CD4-positive, alpha-beta T cell treated with Interleukin-17A for 4 hours (primary cell): ENCODE measurements at places on chromosomes 13 and 19.

DNA sequence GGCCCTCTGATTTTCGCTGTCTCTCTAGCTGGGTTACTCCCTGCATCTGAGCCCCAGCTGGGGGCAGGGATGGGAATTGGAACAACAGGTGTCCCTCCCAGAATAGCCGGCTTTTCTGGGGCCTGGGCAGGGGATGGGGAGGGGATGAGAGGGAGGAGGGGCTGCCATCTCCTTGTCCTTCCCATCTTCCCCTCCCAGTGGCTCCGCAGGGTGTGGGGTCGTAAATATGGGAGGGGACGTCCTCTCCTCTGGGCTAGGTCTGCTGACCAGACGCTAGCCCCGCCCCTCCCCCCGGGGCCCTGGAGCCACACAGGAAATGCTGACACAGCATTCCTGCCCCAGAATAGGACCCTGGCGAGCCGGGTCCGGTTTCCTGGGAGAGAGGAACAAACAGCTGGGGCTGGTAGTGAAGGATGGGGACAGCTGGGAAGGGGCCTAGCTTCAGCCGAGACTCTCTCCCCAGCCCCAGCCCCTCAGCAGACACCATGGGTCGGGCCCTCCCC lies 1.1 kb downstream of the RYR1 start:
- DNase-seq: no peak

GRCh38 chr19:6424195-6424938 lies at the start of gene KHSRP:
Gene KHSRP, minus strand, starts transcription at chr19:6424811. Its CDS starts 110 bp downstream, at chr19:6424701.
- peak; percentile 37 for DNase-seq

DNA sequence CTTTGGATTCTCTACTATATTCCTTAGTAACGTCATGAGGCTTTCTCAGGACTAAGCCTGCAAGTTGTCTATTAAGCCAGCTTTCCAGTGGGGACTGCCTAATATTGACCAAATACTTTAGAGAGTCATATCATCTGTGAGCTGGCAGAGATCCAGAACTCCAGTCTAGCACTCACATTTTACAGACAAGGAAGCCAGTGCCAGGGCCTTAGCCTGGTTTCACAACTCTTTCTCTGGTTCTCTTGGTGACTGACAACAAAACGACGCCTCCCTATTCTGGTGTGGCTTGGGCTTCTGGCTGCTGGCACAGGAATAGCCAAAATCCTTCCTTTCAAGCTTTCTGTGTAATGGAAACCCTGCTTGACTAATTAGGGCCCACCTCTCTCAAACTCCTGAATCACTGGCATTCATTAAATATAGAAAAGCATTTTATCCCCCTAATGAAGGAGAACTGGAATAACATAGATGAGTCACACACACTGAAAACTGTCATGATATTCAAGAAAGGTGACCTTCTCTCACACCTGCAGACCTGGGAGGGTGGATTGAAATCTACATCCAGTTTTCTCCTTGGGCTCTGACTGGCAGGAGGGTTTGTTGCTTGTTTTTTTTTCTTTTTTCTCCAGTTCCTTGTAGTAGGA lies 75.2 kb upstream of the UBL3 start:
- no peak for DNase-seq

DNA sequence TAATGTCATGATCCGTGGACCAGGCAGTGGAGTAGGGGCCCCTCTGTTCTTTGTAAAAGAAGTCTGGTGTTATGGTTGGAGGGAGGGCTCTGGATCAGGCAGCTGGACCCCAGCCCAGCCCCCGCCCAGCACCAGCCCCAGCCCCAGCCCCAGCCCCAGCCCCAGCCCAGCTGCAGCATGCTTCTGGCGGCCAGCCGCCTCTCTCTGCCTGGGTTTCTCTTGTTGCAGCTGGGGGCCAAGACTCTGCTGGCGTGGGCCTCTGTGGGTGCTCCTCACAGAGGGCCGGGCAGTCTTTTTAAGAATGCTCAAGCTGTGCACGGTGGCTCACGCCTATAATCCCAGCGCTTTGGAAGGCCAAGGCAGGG lies 17.9 kb downstream of the DOT1L start:
- DNase-seq: no peak

DNA sequence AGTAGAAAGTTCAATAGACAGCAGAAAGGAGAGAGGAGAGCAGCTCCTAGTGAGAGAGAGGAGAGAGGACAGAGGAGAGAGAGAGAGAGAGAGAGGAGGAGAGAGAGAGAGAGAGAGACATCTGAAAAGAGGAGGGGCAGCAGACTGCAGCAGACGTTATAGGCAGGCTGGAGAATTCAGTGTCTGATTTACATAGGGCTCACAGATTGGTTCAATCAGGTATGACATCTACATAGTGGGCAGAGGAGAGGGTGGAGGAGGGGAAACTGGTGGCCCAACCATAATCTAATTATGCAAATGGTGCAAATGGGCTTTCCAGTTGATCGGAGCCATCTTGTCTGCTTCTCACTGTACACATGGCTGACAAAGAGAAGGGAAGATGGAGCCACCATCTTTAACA lies 221.3 kb upstream of the TRPC4 start:
- no peak for DNase-seq

GRCh38 chr13:43132257-43132656 lies 108.9 kb downstream of the DNAJC15 start:
- peak; percentile 5 for DNase-seq

DNA sequence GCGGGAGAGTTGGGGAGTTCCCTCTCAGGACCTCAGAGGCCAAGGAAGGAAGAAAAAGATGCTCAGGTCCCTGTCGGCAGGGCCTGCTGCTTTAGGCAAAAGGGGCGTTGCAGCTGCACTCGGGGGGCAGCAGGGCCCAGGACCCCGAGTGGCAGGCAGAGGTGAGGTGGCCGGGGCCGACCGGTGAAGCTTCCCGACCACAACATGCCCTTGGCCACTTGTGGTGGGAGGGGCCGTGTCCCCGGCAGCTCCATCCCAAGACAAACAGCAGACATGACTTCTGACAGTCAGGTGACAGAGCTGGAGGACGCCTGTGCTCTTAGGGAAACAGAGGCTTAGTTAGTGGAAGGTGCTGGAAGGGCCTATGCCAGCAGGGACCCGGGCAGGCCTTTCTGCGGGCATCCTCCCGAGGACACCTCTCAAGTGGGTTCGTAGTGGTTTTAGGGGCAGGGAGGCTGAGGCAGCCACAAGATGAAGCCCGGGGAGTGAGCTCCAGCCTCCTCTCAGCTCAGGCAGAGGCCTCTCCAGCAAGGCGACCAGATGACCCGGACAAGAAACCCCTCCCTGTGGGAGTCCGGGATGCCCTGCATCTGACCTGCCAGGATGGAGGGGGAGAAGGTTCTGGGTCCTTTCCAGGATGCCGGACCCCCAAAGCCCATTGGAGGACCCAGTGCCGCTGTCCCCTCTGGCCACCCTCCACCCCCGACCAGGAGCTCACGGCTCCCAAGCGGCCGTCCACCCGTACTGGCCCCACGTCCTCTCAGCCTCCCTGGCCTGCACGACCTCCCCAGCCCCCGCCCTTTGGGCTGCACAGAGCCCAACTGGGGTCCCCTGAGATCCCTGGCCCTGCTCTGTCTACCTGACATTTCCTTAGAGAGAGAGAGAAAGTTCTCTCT lies 24.2 kb downstream of the BTBD2 start:
- DNase-seq: no peak

GRCh38 chr13:35957996-35958395 lies 173.2 kb downstream of the DCLK1 start:
- no peak for DNase-seq

GRCh38 chr13:20157151-20157796 lies 3.6 kb downstream of the GJA3 start:
- no peak for DNase-seq

DNA sequence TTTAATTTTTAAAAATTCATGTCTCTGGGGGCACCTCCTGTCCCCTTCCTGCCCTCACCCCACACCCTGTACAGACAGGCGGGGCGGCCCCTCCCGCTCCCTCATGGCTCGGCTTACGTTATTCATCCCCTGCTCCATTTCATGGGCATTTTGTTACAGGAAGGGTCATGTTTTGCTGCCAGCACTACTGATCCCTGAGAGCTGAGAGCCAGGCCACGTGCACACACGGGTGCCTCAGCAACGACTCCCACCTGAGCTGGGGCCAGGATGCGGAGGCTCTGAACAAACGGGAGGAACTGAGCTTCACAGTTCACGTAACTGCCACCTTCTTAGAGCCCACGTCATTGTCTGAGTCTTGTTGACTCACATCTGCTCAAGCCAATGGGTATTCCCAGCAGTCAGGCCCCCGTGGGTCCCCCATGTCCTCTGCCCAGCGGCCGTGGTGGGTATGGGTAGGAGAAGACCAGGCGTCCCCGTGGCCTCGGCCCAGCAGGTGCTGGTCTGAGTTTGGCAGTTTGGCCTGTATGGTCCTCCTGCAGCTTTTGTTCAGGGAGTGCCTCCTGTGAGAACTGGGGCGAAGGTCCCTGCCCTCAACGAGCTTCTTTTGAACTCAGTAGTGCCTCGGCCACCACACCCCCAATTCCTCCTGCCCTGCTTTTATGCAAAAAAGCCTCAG lies 16.4 kb upstream of the TMEM255B start:
- no peak for DNase-seq

- peak; percentile 73 for DNase-seq
These were observed 776 bp upstream of the NCLN start for GRCh38 chr19:3184847-3185460.

- no peak for DNase-seq
These were observed 27.3 kb downstream of the RUBCNL start for GRCh38 chr13:46359714-46360113.

GRCh38 chr13:109844396-109844795 lies 58.0 kb upstream of the IRS2 start:
- no peak for DNase-seq

DNA sequence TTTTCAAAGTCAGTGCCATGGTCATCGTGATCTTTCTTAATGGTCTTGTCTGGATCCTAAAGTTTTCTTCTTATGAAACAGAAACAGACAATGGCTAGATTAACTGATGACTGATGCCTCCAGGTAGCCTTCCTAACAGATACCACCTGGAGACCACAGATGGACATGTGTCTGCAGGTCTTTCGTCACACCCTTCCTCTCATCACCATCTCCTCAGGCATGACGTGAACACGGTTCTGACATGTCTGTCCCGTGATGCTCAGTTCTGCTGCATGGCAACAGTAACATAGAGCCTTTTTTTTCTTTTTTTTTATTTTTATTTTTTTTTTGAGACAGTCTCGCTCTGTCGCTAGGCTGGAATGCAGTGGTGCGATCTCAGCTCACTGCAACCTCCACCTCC lies 13.1 kb upstream of the LAMP1 start:
- no peak for DNase-seq

- no peak for DNase-seq
These were observed 1136.0 kb downstream of the PCDH17 start for GRCh38 chr13:58767566-58767965.

DNA sequence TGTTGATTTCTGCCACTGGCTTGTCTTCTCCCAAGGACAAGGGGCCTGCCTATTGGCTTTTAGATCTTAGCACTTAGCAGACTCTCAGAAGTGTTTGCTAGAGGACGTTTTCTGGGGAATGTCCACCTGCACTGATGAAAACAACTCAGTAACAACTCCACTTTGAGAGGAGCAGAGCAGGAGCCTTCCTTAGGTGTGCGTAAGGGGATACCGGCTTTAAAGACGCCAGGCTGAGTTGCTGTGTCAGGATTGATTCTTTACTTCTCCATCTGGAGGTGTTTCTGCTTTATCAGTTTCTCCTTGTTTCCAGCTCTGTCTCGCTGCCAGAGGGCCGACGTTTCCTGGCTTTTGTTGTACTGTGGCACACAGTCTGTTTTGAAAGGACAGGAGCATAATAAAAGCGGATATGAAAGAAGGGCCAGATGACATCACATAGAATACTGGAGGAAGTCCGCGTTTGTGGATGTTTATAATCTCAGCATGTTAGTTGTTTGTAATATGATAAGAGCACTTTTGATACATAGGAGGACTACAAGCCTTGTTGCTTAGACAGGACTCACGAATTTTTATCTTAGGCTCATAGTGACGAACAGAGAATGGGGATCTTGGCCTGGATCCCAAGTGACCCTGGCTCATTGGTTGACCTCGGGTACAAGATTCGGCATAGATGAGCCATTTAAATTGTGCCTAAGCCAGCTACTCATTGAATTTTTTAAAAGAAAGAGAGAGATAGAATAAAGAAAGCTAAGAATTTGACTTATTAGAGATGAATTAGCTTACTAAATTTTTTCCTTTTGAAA lies 34.6 kb downstream of the COL4A2 start:
- no peak for DNase-seq

DNA sequence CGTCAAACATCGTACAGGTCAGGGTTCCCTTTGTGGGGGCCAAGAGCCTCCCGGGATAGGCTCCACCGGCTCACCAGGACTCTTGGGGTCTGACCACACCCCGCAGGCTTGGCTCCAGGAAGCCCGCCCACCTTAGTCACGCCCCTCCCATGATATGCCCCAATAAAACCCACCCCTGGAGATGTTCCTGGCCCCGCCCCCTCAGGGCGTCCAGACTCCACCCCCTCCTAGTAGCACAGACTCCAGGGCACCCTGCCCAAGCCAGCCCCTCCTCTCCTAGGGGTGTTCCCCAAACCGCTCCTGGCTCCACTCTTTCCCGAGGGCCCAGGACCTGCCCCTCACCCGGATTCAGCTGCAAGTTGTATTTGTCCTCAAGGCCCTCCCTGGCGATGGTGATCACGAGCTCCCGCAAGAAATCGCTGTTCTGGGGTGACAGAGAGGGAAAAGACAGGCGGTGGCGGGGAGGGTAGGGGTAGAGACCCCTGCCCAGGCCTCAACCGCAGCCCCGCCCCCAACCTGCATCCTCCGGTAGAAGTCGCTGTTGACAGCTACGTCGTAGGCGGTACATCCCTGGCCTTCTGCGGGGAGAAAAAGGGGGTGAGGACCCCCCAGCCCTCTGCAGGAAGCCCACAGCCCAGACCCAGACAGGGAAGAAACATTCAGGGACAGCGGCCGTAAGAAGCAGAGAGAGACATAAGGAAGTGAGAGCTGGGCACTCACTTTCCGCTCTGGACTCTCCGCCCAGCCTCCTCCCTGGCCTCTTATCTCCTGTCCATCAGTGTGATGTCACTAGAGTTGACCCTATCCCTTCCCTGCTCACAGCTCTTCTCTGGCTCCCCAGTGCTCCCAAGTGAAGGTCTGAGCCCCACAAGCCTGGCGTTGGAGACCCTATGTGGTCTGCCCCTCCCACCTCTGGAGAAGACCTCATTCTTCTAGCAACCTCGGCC lies 3.9 kb downstream of the PIH1D1 start:
- peak; percentile 31 for DNase-seq

- DNase-seq: no peak
These were observed 254.8 kb downstream of the DCT start for GRCh38 chr13:94224670-94225069.

DNA sequence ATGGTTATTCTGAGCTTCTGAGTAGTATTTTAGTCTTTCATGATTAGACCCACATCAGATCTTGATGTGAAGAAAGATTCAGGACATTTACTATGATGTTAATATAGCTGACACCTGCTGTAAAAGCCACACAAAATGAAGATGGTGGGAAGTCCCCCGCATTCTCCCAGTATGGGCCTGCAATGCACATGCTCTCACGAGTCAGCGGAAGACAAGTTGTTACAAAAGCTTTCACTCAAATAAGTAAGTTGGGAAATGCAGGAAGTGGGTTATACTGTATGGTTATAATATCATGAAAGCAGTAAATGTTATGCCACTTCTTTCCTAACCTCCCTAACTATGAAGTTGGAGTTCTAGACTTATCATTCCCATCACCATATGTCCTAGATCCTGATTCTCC lies 171.9 kb downstream of the KLF5 start:
- peak; percentile 32 for DNase-seq
